ENCODE measurements at places on chromosomes 16 and 17.
A peak's percentile ranks its signal among the peaks of the same experiment; 100 is the strongest.

DNA sequence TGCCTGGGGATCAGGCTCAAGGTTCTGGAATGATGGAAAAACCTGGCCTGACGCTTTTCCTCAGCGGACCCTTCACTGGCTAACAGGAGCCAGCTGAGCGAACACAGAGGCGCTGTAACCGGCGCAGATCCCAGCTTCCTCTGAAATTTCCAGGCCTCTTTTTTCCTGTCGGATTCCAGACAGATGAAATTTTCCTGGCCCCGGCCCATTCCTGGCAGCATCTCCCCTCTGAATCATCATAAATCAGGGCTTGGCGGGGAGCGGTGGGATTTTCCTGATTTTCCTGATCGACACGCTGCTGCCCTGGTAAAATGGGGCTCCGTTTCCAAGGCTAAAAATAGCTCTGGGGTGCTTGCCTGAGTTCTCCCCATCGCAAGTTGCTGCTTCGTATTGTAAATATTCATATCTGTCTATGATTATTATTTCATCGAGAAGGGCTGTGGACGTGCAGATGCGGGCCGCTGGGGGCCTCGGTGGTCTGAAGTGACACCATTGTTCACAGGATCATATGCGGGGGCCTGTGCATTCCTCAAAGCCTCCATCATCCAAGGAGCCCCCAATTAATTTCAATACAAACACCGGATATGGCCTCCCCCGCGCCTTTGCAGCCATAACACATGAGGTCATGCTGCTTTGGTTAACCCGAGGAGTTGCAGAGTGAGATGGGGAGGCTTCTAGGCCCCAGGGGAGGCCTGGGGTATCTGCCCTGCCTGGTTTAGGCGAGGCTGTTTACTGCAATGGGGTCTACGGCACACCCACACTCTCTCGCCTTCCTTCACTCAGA, 45.8 kb upstream of the ETV4 start:
- peak; percentile 23 for DNase-seq

GRCh38 chr17:80285237-80285920, 24.7 kb downstream of the RNF213 start:
- DNase-seq = no peak

DNA sequence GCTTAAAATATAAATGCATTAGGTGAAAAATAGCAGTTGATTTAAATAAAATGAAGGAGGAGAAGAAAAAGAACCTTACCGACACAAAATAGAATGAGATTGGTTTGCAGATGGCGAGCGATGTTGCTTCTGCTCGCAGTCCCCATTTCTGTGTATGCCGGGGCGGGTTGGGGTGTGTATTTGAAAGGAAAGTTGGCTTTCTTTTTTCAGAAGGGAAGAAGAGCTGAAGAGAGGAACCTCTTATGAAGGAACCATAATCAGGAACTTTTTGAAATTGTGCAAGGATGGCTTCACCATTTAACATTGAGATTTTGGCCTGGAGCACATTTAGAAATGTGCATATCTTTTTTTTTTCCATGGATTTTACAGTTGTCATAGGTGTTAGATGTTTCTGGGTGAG, at the start of gene IGSF6:
TSS of gene IGSF6 (minus strand) at position 156 of the 400 bp plus-strand sequence. CDS start at position 146, 10 bp downstream.
- no peak for DNase-seq

DNA sequence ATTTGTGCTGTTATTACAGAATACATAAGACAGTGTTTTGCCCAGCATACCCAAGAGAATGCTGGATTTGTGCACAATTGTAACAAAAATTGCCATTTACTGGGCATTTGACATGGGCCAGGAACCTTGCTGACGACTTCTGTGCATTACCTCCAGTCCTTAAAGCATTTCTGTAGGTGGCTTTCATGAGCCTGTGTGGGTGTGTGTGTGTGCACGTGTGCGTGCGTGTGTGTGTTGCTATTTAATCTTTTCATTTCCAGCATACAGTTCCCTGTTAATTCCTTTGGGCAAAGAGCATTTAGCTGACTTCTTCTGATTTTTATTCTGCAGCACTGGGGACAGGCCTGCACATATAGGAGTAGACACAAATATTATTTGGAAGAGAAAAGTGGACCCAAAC, 134.4 kb downstream of the CYLD start:
- no peak for DNase-seq

GRCh38 chr17:69254187-69254586, 25.6 kb upstream of the ABCA10 start:
- no peak for DNase-seq

- DNase-seq = no peak
Observed at GRCh38 chr17:39861235-39861634, 2.9 kb downstream of the IKZF3 start.

GRCh38 chr17:39704821-39705551, 5.1 kb downstream of the ERBB2 start:
- DNase-seq = no peak
